Large intestine (tissue), 12 donors: ENCODE measurements at places on chromosomes 13 and 19. TPM values are rescaled to one million over a fixed set of nuclear protein-coding genes. Genes with fewer than 3 reads are reported as not detected.
A peak's percentile ranks its signal among the peaks of the same experiment; 100 is the strongest.

- peak; percentile 78 for DNase-seq
Observed at GRCh38 chr19:47227352-47228167, 3.4 kb downstream of the BBC3 start.

The FFAR2 gene
- polyA plus RNA-seq, result 3.1 TPM

GRCh38 chr13:95620825-95621498 is 23.5 kb downstream of the DZIP1 start:
- no peak for DNase-seq

DNA sequence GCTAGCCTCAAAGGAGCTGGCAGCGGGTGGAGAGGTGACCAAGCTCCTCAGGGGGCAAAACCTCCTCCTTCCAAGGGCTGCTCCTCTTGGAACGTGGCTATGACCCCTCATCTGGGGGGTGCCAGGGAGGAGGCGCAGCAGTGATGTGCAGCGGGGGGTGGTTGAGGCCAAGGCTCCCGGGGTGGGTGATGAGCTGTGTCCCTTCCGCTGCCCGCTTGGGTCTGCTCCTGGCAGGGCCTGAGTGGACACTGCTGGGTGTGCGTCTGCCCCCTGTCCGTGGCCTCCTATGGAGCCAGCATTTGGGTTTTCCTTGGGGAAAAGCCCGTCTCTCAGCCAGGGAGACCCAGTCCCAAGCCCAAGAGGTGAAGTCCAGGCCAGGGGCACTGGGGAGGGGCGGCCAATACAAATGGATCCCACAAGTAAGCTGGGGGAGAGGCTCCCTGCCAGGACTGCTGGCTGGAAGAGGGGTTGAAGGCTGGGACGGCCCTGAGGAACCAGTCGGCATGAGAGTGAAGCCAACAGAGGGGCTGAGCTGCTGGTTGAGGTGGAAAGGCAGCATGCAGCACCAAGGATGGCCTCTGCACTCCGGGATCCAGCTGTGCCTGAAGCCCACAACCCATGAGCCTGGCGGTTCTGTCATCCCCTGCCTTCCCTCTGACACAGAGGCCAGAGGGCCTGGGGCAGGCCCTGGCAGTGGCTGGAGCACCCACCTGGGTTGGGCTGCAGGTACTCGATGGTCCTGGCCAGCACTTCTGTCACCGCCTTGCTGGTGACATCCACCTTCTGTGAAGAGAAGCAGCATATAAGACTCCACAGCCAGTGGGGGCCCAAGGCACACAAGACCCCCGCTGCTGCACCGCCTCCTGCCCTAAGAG is 22.7 kb downstream of the MPND start:
- DNase-seq, result no peak

The CCNA1 gene
- polyA plus RNA-seq, result 1.5 TPM

The AXL gene
- polyA plus RNA-seq, result 16.0 TPM

The CDC42EP5 gene
- polyA plus RNA-seq, result 161 TPM

DNA sequence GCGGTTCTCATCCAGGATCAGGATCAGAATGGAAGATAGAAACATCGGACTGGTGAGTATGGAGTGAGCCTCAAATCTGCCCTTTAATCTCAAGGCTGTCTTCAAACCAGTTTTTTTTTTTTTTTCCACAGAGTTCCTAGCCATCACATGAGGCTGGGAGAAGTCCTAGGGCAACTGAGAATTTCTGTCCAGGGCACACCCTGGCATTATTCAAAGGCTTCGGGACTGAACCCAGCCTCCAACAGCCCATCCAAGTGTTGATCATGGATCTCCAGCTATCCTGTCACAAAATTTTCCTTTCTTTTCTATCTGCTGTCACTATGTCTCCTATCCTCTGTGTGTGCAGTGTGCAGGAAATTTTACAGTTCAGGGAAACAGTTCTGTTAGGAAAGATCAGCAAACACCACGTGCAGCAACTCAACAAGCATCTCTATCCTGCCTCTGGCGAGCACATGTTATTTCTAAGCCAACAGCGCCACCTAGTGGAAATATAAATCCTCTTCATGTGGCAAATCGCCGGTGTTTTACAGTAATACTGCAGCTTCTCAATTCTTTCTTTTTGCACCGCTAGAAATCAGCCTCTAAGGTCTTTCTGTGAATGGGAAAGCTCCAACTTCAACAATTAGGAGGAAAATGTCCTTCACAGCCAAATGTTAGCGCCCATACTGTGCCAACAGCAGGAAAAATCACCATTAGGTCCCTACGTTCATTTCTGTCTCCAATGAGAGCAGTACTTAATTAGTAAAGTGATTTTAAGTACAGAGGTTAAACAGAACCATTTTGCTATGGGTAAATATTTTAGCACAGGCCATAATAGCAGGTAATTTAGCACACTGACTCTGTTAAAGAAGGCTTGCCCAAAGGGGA is 21.4 kb upstream of the ZNF181 start:
- DNase-seq, result peak; percentile 52

GRCh38 chr19:49570997-49571676 is 9.2 kb downstream of the NOSIP start:
- DNase-seq, result no peak

DNA sequence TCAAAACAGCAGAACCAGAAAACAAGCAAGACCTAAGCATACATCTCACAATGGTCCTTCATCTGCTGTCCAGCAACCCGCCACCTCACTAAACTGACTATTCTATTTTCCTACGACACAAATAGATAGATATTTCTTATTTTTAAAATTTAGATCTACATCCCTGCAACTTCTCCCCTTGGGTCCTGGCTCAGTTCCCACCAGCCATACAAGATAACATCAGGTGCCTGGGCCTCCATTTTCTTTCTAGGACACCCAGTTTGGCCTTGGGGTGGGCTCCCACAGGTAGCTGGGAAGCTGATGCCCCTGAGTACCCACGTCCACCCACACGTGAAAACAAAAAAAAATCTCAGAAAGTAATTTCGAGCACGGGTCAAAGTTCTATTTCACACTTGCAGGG is 47.6 kb downstream of the TGDS start:
- DNase-seq, result no peak

DNA sequence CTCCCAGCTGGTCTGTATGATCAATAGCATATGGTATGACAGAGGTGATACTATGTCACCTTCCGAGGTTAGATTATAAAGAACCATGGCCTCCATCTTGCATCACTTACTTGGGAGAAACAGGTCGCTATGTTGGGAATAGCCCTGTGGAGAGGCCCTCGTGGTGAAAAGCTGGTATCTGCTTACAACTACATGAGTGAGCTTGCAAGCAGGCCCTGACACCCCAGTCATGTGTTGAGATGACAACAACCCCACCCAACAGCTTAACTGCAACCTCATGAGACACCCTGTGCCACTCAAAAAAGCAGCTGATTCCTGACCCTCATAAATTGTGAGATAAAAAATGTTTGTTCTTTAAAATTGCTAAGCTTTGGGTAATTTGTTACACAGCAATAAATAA is 18.8 kb downstream of the MTRF1 start:
- DNase-seq, result peak; percentile 29

DNA sequence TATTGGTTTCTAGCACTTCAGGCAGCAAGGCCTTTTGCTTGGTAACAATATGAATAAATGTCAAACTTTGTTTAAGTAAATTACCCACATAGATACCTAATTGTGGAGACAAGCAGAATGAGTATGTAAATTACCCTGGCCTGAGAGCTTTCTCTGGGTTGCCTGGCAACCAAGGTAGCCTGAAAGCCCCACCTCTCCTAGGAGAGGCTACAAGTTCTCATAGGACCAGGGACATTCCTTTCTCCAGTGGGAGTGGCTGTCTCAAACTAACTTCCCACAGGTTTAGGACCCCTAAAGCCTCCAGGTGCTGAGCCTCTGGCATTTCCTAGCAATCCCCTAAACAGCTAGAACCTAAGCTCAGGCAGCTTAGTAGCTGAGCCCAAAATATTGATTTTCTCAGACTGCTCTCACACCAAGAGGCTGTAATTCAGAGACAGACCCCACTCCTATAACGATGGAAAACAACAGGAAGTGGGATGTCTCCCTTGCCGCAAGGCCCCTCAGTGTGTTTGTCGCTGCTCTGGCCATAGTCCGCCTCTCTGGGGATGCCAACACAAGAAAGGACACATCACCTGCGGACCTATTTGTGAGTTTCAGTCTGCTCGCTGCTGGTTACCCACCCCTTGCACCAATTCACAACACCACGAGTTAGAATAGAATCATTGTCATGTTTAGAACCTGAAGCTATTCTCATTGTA is 207.3 kb downstream of the DLEU7 start:
- DNase-seq, result no peak

DNA sequence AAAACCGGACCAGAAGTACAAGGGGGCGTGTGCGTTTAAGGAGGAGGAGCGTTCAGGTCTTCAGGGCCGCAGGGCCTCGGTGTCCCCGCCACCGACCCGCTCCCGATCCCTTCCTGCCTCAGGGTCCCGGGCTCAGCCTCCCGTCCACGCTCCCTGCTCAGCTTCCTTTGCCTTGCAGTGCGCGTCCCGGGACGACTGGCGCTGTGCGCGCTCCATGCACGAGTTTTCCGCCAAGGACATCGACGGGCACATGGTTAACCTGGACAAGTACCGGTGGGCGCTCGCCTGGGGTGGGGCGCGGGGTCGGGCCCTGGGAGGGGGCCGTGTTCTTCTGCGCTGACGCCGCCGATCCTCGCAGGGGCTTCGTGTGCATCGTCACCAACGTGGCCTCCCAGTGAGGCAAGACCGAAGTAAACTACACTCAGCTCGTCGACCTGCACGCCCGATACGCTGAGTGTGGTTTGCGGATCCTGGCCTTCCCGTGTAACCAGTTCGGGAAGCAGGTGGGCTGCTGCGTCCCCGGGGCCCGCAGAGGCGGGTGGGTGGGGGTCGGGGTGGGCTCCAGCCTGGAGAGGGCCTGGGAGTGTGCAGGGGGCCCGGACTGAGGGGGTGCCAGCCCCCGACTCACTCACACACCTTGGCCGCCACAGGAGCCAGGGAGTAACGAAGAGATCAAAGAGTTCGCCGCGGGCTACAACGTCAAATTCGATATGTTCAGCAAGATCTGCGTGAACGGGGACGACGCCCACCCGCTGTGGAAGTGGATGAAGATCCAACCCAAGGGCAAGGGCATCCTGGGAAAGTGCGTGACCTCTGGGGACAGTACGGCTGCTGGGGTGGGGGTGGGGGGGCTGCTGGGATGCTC is 1.4 kb downstream of the GPX4 start:
- no peak for DNase-seq

GRCh38 chr19:48196321-48196763 is 25.9 kb downstream of the ZSWIM9 start:
- no peak for DNase-seq

The IER2 gene
- polyA plus RNA-seq, result 250 TPM

The B3GLCT gene
- 5.8 TPM for polyA plus RNA-seq

The B3GNT8 gene
- polyA plus RNA-seq, result 29.7 TPM

DNA sequence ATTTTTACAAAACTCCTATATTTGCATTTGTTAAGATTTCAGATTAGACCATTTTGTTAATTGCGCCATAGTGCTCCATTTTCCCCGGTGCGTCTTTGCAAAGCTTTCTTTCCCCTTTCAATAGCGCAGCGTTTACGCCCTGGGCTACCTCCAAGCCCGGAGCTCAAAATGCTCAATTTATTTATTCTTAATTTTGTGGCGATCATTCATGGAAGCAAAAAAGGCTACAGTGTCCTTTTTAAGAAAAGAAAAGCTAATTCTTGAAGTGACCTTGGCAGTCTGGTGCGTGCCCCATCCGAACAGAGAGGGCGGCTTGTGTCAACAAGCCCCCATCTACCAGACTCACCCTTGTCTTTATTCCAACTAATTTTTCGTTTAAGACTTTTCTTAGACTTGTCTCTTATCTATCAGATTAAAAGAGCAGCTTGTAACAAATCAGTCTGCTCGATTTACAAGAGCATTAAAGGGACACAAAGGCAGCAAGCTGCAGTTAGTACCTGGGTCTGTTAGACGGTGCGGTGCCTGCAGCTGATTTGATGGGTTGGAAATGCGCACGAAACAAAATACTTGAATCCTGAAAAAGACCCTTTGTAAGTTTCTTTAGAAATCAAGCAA is 30.1 kb downstream of the GSX1 start:
- no peak for DNase-seq

GRCh38 chr13:97353927-97354675 is 79.9 kb upstream of the RAP2A start:
- no peak for DNase-seq

DNA sequence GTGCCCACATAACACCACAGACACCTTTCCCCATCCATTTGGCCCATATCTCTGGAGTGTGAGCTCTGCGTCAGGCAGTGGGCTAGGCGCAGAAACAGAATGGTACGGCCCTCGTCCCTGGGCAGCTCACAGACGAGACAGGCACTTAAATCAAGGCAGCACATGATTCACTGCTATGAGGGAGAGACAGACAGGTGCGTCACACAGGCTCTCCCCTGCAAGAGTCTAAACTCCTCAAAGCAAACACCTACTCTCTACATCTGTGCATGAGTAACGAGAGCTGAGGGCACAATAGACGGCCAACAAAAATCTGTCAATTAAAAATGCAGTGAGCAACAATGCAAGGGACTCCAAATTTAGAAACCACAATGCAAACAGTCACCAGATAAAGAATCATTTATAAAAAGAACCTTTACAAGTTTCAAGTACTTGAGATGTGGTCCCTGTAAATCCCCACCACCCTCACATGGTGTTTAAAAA is 348.9 kb downstream of the UQCRFS1 start:
- DNase-seq, result no peak

- DNase-seq, result no peak
Observed at GRCh38 chr19:40702337-40703012, 12.0 kb upstream of the NUMBL start.

The SLC7A9 gene
- 60.9 TPM for polyA plus RNA-seq

GRCh38 chr19:35755550-35756376 is 1.1 kb downstream of the HSPB6 start:
- DNase-seq, result peak; percentile 59

DNA sequence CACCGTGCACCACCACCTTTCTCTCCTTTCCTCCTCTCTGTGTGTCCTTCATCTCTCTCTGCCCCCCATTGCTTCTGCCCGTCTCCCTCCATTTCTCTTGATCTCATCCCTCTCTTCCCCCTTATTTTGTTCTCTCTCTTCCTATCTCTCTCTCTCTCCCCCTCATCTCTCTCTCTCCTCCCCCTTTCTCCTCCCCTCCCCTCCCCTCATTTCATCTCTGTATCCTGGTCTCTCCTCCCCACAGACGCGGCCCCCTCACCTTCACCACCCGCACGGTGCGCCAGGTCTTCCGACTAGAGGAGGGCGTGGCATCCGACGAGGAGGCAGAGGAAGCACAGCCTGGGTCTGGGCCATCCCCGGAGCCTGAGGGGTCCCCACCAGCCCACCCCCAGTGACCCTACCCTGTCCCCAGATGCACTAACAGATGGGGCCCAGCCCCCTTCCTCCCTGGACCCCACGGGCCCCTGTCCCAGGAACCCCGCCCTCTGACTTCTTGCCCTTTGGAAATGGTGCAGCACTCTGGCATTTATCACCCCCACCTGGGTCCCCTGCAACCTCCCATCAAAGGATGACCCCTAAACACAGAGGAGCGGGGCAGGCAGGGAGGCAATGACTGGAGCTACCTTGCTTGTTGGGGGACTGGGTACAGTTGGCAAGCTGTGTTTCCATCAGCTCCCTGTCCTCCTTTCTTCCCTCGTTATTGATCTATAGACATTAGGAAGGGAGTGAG is 19.6 kb downstream of the KCNC3 start:
- DNase-seq, result no peak

- peak; percentile 90 for DNase-seq
Observed at GRCh38 chr19:510606-511100, 3.4 kb downstream of the TPGS1 start.
